Adipose tissue (tissue), 3 donors: ENCODE measurements at places on chromosomes 12 and 14. TPM values are rescaled to one million over a fixed set of nuclear protein-coding genes. Genes with fewer than 3 reads are reported as not detected.

The HPD gene
- 0.91 TPM for polyA plus RNA-seq

The VRTN gene
- polyA plus RNA-seq: not detected

The TMEM179 gene
- 4.2 TPM for polyA plus RNA-seq

The TIGAR gene
- 5.3 TPM for polyA plus RNA-seq

The GRIN2B gene
- polyA plus RNA-seq: not detected

The TMX1 gene
- 14.7 TPM for polyA plus RNA-seq

The OR4N5 gene
- polyA plus RNA-seq: not detected

The KRT73 gene
- polyA plus RNA-seq: not detected
